T-helper 17 cell (primary cell): ENCODE measurements at places on chromosomes 2 and 18.

DNA sequence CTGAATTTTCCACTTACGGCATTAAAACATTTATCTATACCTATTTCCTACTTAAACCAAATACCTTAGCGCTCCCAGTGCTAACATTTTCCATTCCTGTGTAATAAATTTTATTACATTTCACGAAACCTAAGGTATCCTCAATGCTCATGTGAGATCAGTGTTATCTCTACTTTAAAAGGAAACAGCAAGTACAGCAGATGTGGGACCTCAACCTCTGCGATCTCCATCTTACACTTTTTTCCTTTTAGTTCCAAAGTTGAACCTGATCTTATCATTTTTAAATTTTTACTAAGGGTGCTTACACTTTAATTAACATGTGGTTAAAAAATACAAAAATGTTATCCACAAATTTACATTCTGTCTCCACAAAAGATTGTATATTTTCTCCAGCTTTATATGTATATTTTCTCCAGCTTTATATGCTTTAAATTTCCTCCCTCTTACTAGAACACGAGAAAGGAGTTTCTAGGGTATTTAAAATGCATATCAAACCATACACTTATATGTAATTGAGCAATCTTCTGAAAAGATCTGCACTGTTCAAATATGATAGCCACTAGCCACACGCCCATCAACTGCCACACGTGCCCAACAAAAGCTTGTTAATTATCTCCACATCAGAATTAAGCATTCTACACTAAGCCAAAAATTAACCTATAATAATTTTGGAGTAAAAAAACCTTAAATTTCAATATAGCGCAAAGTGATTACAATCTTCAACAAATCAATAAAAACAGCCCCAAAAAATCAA is 38.1 kb downstream of the MBOAT2 start:
- DNase-seq: no peak

DNA sequence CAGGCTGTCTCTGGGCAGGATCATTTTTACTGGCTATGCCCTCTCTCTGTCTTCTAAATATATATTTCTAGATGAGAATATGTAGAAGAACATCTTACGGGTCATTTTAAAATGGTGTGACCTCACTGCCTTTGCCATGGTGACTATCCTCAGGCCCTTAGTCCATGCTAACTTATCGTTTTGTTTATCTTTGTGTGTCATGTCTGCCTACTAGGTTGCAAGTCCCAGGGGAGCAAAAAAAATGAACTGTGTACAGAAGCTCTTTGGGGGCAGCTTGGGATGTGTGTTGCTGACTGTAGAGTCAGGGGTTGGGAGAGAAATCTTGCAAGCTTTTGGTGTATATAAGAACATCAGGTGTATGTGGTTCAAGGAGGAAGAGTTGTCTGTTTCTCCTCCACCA is 11.0 kb downstream of the CPSF3 start:
- DNase-seq: no peak

DNA sequence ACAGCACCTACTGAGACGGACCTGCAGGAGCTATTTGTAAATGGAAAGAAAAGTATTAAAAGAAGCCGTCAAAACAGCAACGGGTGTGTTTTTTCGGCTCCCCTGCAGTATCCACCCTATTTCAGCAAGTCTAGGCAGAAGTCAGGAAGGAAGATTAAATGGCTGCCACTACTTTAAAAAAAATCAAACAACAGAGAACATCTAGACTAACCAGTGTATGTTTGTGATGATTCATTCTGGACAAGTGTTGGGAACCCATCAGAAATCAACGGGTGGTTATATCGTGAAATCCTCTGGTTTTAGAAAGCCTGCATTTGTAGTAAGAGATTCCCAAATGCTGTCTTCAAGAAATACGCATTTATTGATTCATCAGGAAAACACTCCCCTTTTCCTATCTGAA is 9.0 kb downstream of the PMAIP1 start:
- DNase-seq: no peak

DNA sequence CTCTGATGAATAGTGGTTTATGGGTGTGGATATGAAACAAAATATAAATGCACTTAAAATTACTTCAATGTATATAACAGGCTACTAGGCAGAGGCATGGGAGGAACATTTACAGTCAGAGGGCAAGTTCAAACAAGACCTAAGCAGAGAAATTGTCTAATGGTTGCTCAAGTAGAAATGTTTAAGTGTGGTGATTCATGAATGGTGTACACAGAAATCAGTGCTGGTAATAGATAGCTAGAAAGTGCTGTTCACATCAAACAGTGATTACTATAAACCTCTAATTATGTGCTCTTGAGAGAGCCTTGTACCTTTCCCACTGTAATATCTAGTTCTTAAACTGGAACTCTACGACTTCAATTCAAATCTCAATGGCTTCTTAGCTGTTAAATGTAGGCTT is 485.1 kb downstream of the NRXN1 start:
- no peak for DNase-seq

GRCh38 chr2:127437781-127438726 is 19.8 kb downstream of the PROC start:
- DNase-seq: no peak

DNA sequence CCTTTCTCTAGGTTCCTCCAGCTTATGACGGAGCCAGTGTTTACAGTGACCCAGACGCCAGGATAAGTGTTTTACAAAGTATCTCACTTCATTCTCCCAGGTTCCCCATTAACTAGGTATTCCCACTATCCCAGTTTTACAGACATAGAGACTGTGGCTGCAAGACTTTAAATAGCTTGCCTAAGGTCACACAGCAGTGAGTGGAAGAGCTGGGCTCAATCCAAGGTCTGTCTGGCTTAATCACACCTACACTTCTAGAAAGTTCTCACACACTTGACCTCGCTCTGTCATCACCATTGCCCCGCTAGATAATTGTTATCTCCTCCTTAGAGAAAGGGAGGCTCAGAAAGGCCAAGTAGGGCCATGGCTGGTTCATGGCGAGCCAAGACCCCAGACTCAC is 110.2 kb downstream of the ANTXR1 start:
- DNase-seq: no peak

DNA sequence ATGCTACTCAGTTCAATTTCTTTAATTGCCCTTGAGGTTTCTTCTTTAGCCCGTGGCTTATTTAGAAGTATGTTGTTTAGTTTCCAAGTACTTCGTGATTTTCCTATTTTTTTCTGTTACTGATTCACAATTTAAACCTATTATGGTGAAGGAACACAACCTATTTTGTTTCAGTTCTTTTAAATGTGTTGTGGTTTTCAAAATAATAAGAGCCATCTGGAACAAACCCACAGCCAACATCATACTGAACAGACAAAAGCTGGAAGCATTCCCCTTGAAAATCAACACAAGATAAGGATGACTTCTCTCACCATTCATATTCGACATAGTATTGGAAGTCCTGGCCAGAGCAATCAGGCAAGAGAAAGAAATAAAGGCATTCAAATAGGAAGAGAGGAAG is 155.2 kb downstream of the GALNT1 start:
- no peak for DNase-seq

GRCh38 chr2:46160326-46160725 is 136.9 kb upstream of the EPAS1 start:
- no peak for DNase-seq

DNA sequence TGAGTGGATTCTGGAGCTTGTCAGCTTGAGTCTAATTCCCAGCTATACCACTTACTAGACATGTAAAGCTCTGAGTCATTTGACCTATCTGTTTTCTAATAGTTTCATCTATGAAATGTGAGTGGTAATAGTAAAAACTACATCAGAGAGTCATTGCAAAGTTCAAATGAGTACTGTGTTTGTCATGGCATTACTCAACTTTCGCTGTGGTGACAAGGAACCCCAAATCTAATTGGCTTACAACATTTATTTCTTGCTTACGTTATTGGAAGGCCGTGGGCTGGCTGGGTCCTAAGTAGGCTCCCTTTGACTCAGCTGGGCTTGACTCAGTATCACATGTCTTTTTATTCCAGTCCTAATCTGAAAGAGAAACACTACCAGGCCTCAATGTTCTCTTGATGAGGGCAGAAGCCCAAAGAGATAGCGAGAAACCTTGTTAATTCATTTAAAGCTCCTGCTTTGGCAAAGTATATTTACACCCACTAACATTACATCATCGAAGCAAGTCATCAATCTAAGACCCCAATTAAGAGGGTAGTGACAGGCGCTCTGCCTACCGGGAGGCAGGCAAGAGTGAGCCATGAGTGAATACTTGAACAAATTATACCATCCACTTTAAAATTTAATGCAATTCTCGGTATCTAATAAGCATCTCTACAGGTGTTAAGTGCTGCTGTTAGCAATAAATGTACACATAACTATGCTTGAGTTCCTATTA is 431.8 kb upstream of the SPHKAP start:
- DNase-seq: no peak

DNA sequence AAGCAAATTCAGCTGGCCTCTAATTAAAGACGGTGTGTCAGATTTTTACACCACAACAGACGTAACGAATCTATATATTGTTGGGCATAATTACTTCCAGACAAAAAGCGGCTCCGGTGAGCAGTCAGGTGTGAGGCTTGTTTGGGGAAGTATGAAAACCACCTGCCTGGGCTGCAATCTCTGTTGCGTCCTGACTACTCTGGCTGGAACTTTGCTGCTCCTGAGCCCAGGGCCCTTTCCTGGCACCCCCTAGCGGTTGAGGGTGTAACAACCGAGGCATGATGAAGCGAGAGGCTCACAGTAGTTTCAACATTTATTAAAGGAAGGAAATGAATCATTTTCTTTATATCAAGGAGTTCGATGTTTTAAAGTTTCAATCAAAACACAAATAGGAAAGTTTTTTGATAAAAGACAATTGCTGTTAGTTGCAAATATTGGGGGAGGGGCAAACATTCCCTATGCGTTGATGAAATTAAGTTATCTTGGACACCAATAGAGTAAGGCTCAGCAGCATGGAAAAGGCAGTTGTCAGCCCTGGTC is 10.6 kb upstream of the ITGB6 start:
- peak; percentile 36 for DNase-seq

DNA sequence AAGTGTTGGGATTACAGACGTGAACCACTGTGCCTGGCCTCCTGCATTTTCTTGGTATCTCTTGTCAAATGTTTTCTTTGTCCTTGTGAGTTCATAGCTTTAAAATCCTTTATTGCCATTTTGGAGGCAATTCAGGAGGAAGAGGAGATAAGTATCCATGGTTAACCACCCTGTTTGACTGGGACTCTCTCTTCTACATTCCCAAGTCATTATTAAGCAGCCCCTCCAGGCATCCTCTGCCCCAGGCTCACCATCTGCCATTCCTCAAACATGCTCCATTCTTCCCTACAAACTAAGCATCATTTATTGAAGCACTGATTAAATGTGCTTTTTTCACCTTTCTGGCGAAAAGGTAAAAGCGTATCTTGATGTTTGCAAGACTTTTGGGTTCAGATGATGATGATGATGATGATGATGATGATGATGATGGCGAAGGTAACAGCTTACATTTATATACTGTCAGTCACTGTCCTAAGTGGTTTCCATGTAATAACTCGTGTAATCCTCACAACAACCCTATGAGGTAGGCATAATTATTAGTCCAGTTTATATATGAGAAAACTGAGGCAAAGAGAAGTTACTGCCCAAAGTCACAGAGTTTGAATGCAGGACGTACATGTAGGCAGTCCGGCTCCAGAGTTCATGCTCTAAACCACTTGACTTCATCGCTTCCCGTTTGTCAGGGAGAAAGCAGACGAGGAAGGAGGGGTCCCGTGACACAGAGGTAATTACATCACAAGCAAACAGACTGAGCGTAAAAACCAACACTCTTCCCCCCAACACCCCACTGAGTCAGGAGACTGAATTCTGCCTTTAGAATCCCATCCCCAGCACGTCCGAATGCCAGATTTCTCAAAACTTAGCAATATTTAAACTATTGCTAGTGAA is 69.7 kb upstream of the ACKR3 start:
- DNase-seq: no peak

- DNase-seq: no peak
These were observed 62.7 kb downstream of the ZCCHC2 start for GRCh38 chr18:62585274-62586150.

DNA sequence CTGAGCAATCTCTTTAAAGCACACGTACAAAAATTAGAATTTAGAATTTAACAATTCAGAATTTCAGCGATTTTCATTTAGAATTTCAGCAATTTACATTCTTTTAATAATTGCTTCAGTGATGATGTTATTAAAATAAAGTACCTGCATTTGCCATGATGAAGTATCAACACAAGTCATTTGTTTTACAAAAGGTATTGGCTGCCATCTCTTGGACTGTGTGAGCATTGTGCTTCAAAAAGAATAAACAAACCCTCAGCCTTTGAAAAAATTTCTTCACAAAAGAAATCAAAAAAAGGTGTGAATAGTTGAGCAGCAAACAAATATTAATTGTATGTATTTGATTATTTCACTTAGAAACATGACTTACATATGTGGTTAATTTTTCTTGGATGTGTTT is 27.1 kb upstream of the ZC3H15 start:
- DNase-seq: no peak

- no peak for DNase-seq
These were observed 147.9 kb upstream of the CAVIN2 start for GRCh38 chr2:191994749-191995148.

- no peak for DNase-seq
These were observed 53.8 kb downstream of the COX7A2L start for GRCh38 chr2:42307180-42307579.

GRCh38 chr2:48874282-48874681 is 118.8 kb upstream of the LHCGR start:
- DNase-seq: no peak

GRCh38 chr2:70632388-70632787 is 78.8 kb upstream of the TGFA start:
- no peak for DNase-seq

- DNase-seq: no peak
These were observed 66.3 kb downstream of the EMX1 start for GRCh38 chr2:72983500-72984161.

GRCh38 chr2:117936871-117937428 is 76.9 kb downstream of the CCDC93 start:
- no peak for DNase-seq

DNA sequence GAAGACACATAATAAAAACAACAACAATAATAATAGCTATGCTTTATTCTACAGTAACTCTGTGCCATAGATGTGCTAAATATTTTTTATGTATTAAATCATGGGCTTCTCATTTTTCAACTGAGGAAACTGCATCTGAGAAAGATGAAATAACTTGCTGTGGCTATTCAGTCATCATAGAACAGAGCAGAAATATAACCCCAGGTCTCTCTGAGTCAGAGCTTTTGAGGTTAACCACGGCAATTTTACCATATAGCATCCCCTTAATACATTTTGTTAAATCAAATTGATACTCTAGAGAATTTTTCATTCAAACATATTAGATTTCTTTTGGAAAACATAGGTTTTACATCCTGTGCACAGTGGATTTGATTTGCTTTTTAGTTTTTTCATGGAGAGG is 586.6 kb upstream of the KLHL29 start:
- no peak for DNase-seq

- no peak for DNase-seq
These were observed 40.1 kb upstream of the PLEKHM3 start for GRCh38 chr2:208065476-208065875.
